ENCODE measurements at places on chromosomes 13 and 19.
A peak's percentile ranks its signal among the peaks of the same experiment; 100 is the strongest.

DNA sequence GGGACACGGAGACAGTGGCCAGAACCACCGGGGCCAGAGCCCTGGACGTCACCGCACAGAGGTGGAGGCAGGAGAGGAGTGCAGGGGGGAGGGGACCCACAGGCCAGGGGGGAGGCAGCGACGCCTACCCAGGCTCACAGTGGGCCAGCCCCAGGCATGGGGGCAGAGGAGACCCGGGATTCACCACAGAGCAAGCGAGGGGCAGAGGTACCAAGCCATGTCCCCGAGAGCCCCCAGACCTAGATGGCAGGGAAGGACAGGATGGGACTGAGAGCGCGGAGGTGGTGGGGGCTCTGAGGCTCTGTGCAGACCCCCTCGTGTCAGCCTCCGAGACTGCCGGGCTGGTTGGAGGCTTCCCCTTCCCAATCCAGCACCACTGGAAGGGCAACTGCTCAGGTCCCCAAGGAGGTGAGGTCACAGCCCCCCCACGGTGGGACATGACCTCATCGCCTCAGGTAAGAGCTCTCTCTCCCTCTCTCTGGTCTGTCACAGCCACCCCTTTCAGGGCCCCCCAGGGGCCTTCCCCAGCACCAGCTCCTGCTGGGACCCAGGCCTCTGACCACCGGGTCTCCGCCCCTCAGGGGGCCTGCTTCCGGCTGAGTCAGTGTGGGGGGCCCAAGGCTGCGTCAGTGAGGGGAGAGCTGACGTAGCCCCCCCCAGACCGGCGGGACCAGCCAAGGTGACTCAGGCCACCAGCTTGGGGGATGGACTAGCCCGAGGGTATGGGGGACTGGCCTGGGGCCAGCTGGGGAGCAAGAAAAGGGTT lies 2.2 kb upstream of the IL11 start:
- DNase-seq: no peak

GRCh38 chr19:5308451-5309437 lies 31.9 kb downstream of the PTPRS start:
- no peak for DNase-seq

GRCh38 chr13:92136449-92137155 lies 738.2 kb downstream of the GPC5 start:
- no peak for DNase-seq

- peak; percentile 95 for DNase-seq
Observed at GRCh38 chr19:38769635-38770211, 3.6 kb downstream of the LGALS7 start.

GRCh38 chr13:32045537-32045936 lies 14.0 kb downstream of the FRY start:
- no peak for DNase-seq

GRCh38 chr19:15913384-15913783 lies 15.5 kb upstream of the CYP4F2 start:
- DNase-seq: no peak

DNA sequence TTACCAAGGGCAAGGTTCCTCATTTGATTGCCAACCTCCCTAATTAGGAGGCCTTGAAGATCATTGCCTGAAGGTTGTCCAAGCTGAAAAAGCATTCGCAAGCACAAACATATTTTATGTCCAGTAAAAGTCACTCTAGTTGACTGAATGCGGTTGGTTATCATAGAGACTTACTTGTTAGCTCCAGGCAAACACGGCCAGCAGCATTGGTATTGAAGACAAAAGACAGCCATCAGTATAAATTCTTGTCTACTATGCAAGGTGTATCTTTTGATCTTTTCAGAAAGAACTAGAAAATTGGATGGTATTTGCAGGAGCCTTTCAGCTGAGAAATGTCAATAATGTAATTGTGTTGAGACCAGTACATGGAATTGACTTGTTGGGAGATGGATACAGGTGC lies 129.9 kb downstream of the GPC6 start:
- no peak for DNase-seq

- DNase-seq: no peak
Observed at GRCh38 chr13:37114250-37114649, 8.8 kb upstream of the CSNK1A1L start.

DNA sequence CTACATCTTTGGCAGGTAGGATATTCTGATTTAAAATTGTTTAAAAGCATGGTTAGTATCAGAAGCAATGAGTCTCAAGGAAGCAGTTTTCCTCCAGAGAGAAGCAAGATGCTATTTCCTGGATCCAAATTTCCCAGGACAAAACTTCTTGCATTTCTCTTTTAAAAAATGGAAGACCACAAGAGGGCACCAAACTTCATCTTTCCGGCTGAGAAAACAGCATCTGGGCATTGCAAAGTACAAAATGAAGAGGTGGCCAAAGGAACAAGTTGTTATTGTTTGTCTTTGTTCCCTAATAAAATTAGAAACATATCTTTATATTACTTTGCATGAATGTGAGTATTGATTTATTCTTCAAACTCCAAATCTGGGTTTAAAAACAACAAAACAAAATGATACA lies 60.0 kb upstream of the LRCH1 start:
- DNase-seq: no peak

DNA sequence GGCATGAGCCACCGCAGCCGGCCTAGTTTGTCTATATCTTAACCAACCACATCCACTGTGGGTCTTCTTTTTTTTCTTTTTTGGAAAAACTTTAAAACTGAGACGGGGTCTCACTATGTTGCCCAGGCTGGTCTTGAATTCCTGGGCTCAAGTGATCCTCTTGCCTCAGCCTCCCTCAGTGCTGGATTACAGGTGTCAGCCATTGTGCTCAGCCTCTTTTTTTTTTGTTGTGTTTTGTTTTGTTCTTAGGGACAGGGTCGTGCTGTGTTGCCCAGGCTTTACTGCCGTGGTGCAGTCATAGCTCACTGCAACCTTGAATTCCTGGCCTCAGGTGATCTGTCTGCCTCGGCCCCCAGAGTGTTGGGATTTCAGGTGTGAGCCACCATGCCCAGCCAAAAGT lies 7.4 kb downstream of the SNRNP70 start:
- no peak for DNase-seq

- no peak for DNase-seq
Observed at GRCh38 chr19:29587059-29587458, 19.0 kb upstream of the POP4 start.

- no peak for DNase-seq
Observed at GRCh38 chr13:67023130-67023876, 206.8 kb downstream of the PCDH9 start.

DNA sequence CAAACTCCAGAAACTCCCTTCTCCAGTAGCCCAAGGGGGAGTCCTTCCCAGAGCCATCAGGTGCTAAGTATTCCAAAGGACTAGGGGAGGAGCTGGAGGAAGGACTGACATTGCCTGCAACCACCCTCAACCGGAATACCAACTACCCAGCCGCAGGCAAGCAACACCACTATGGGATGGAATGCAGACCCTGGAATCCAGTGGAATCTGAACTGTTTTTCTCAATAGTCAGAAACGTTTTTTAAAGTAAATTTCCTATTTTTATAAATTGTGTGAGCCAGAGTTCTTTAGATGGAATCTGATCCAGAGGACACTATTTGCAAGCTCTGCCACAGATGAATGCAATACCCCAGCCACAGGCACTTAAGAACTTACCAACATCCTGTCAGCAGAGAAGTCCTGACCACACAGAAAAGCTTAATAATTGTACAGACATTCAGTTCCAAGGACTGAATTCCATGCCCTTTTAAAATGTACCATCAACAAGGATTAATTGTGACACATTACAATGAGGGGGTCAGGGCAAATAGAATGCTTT lies 92.1 kb downstream of the USP12 start:
- no peak for DNase-seq

GRCh38 chr19:58477871-58478270 lies 1.7 kb downstream of the ZNF446 start:
- DNase-seq: no peak

DNA sequence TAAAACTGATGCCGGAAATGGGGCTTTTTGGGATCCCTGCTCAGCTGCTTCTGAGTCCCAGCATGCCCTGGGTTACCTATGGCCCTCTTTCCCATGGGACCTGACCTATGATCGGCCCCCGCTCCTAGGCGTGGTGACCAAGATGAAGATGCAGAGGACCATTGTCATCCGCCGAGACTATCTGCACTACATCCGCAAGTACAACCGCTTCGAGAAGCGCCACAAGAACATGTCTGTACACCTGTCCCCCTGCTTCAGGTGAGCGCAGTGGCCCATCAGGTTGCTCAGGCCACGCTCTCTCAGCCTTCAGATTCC lies 1.5 kb downstream of the RPS11 start:
- no peak for DNase-seq

GRCh38 chr13:66212511-66212910 lies 1017.6 kb downstream of the PCDH9 start:
- DNase-seq: no peak

GRCh38 chr13:86878781-86879180 lies 792.4 kb upstream of the SLITRK5 start:
- DNase-seq: no peak

GRCh38 chr13:91278888-91279287 lies 68.6 kb upstream of the MIR17HG start:
- DNase-seq: no peak

DNA sequence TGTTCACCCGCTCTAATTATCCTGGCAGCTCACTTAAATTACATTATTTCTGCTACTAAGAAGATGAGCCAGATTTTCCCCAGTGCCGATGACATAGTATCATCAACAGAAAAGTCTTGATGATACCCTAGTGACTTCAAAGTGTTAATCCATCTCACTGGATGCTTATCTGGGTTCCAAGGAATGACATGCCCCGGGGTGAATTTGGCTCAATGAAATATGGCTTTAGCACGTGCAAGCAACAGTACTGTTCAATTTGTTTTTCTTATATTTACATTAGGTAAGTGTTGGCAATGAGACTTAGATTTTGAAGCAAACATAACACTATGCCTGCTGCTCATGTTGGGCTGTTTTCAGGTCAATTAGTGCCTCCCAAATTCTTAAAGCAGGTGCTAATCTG lies 548.2 kb upstream of the SLITRK1 start:
- no peak for DNase-seq
